NCI-H2029 treated with DMSO at 0.1 percent for 48 hours (cell line): ENCODE measurements at places on chromosomes 3 and 15.

- DNase-seq, result no peak
These were observed 14.5 kb downstream of the EMC4 start for GRCh38 chr15:34239151-34239808.

DNA sequence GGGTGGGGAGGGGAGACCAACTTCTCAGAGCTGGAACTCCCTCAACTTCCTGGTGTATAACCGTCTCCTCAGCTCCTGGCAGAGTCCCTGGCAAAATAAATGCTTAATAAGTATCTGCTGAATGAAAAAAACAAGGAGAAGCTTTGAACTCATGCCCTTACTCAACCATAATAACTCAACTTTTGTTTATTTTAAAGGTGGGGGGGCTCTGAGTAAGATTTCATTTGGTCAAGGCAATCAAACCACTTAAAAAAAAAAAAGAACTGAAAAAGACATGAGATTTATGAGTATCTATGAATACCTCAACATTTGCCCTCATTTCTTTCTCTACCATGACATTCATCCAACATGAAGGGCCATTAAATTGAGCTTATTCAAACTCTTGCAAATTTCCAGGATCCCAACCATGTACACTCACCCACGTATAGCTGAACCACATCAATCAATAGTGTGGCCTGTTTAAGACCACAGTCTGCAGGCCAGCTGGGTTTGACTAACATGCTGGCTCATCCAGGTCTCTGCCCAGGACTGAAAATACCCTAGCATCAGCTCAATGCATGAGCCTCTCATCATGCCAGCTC lies 157.9 kb downstream of the FOXP1 start:
- DNase-seq, result no peak

DNA sequence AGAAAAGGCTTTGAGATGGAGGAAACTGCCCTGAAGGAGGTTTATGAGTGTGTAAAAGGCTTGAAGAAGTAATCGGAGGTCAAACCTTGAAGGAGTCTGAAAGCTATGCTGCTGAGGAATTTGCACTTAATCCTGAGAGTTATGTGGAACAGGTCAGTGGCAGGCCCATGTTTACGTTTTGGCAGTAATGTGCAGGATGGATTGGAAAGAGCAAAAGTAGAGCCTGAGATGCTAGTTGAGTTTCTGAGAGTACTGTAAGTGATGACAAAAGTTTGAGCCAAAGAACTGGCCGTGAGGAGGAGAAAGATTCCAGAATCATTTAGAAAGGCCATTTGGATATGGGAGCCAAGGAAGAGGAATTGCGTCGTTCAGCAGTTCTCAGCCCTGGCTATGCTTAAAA lies 3.2 kb upstream of the GASK1A start:
- no peak for DNase-seq

GRCh38 chr3:9301091-9301490 lies 51.6 kb upstream of the SRGAP3 start:
- no peak for DNase-seq

GRCh38 chr3:182735672-182736071 lies 57.6 kb upstream of the ATP11B start:
- DNase-seq, result no peak

DNA sequence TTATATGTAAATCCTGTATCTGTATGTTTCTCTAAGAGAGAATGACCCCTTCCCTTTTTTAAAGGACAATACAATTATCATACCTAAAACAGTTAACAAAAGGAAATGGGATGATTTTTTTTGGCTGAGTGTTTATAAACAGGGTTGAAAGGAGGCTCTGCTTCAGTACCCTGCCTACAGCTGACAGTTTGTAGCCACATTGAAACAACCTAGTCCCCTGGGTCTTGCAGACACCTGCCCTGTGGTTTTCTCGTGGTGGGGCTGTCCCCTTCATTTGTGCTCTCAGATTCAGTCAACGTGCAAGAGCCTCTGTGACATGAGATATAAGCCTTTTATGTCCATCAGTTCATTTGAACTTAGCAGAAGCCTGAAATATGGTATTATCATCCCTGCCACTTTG lies 2.3 kb upstream of the HMCES start:
- no peak for DNase-seq

- DNase-seq, result no peak
These were observed 891.4 kb downstream of the NTRK3 start for GRCh38 chr15:87365186-87365585.

- no peak for DNase-seq
These were observed 162.8 kb upstream of the RARB start for GRCh38 chr3:25265284-25265683.

DNA sequence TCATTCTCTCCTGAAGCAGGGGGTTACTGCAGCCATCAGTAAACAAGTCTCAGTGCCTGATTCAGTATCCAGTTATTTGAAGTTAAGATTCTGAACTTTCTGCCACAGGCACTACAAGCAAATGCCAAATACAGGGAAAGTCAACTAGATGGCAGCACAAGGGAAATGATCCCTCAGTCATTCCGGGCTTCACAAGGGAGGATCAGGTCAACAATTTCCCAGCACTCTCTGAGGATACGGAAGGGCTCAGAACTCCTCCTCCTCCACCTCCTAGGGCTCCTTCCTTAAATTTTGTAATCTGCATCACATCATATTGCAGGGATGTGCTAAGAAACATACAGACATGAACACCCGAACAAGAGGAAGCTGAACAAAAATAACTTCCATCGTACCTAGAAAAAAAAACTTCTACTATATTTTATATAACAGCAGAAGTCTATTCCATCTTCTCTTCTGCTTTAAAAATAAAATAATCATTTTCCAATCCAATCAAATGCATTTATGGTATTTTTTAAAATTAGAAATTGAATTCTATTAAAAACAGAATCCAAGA lies 187.1 kb downstream of the FMN1 start:
- DNase-seq, result no peak

DNA sequence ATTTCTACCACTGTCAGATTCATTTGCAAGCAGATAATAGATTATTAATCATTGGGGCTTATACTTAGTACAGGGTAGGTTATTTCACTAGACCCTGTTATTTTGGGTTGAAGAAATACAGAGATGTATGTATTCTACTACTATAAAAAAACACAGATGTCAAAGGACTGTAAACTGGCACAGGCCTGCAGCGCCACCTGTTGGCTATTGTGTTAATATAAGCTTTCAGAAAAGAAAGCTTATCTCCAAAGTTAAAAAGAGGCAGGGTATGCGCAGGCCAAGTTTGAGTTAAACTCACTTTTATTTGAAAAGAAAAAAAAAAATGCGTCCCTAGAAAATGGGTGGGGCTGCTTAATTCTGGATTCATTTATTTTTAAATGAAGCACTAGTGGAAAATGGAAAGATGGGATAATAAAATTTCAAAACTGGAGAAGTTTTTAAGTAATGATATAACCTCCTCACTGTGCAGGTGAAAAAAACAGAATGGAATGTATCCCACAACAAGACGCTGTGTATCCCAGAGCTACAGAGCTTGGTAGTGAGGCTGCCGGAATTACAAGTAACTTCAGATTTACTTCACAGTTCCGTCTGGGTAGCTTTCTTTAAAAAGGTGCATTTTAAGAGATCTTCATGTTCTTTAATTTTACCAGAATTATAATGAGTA lies 407.2 kb upstream of the TGFBR2 start:
- DNase-seq, result peak; percentile 25

DNA sequence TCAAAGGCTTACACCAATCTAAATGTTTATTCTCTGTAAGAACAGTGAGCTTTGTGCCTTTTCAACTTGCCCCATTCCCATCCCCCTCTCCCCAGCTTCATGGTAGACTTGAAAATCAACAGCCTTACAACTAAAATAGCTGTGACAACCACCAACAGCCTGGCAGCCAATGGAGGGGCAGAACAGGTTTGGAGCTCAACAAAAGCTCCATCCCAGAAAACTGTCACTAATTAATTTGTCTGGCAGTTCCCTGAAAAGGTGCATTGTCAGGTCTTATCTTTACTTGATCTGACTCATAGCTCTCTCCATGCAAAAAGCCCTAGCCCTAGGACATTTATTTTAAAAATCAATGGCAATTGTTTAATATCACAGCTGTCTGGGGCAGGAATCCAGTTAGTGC lies 22.6 kb downstream of the MTHFS start:
- DNase-seq, result no peak

- peak; percentile 44 for DNase-seq
These were observed 42.5 kb downstream of the CMTM6 start for GRCh38 chr3:32460031-32460749.

GRCh38 chr15:70264014-70264582 lies 166.4 kb upstream of the TLE3 start:
- no peak for DNase-seq

DNA sequence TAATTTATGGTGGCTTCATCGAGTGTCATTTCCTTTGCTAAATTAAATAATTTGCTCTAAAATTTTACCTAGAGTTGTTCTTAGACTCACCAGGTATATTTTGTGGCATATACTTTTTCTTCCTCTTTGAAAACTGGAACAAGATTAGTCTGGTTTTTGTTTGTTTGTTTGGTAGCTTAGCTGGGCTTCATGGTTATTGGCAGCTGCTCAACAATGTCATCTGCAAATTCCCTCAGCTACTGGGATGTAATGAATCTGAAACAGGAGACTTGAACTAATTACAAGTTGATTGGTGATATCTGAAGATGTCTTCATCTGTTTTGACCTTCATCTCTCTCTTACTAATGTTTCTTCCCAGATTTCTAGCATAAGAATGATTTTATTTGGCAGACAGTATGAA lies 270.5 kb upstream of the P2RY1 start:
- DNase-seq, result no peak

GRCh38 chr3:115361806-115362205 lies 214.7 kb upstream of the ZBTB20 start:
- no peak for DNase-seq

DNA sequence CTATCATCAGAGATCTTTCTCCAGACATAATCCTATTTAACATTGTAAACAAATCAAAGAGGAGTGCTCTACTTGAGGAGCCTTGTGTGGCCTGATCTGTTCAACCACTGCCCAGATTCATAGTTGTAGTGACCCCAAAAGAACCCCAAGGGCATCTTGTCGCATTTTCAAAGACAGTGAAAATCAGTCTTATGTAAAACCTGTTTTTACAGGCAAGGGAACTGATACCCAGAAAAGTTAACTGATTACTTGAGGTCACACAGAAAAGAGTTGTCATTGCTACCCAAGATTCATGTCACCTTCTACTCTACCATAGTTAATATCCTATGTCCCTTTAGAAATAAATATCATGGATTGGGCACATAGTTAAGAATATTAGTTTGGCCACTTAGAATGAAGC lies 40.5 kb upstream of the ARPP21 start:
- DNase-seq, result no peak

DNA sequence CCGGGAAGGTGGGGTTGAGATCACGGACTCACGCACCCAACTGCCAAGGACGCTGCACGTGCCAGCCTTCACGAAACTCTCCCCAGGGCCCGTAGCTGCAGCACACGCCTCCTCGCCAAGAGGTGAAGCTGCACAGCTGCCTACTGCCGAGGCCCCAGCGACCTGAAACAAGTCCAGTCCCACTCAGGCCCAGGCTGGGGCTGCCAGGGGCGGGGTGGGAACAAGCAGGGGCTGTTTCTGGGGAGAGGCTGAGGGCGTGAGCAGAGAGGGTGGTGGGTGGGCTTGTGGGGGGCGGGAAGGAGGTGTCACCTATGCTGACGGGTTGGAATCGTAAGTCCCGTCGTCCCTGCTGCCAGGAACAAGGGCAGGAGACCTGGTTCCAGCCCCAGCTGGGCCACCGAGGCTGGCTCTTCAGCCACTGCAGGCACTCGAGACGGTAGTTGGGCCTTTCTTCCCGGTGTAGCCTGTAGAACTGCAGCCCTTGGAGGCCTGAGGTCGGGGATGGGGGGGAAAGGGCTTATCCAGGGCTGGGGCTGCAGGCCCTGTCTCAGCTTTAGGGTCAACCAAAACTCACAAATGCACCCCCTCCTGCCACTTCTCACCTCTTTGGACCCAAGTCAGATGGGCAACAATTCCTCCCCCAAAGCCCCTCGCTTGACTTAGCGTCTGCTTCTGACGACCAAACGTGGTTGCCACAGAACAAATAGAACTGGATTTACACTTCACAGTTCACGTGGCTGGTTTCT lies 44.4 kb downstream of the MUC20 start:
- no peak for DNase-seq

DNA sequence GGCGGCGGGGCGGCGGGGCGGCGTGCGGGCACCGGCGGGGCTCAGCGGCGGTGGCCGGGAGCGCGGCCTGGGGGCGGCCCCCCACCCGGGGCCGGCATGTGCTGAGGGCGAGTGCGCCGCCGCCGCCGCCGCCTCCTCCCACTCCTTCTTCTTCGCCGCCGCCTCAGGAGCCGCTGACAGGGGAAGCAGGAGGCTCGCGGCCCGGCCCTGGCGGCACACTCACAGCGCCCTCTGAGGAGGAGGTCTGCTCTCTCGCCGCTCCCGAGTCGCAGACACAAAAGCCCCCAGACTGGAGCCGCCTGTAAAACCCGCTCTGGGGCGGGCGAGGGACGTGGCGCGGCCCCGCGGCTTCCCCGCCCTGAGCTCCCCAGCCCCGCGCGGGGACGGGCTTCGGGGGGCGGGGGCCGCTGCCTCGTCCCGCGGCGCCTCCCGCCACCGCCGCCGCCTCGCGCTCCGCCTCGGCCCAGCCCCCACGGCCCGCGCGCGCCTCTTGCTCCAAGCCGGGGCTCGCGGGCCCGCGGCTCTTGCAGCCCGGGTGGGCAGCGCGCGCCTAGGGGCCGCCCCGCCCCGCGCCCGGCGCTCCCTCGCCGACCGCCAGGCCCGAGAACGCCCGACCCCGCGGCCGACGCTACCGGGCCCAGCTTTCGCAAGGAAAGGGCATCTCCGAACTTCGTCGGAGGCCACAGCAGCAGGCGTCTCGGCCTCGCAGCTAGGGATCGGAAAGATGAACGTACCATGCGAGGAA lies at the start of gene PYGO1:
Gene PYGO1, minus strand, starts transcription at position 276 of the 745 bp plus-strand sequence. CDS start 462 bp downstream, outside the sequence.
- no peak for DNase-seq

DNA sequence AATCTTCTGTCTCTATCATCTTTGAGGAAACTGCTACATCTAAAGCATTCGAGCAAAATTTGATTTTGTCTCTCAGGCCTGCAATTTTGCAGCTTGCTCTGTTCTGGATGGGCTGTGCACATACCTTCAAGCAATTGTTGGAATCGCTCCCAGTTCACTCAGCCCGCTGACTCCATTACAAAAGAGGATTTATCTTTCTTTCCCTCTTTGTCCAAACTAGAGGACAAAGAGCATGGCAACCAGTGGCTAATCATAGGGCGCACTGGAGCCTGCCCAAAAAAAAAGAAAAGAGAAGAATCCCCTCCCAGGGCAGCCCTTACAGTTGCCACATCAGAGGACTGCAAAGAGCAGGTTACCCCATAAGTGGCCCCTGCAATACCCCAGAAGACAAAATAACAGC lies 49.0 kb upstream of the DUT start:
- no peak for DNase-seq

GRCh38 chr3:188881954-188882641 lies 289.7 kb upstream of the TPRG1 start:
- no peak for DNase-seq

DNA sequence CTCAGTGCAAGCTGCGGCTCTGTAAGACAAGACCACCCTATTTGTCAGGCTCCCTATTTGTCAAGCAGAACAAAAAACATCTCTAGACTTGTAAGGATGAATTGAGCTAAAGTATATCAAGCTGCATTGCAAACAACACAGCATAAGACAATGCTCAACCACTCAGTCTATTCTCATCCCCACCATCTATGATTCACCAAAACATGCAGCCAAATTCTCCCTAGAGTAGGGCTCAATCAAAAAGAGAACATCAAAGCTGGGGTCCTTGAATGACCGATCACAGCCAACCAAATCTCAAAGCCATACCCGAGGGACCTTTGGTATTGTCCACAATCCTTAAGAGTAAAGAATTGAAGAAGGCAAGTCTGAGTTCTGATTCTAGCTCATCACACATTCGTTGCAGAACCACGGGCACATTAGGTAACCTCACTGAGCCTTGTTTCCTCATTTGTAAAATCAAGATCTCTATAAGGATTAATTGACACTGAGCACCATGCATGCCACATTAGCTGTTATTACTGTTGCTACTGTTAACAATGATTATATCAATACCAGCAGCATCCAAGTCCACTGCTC lies 31.2 kb downstream of the RFTN1 start:
- no peak for DNase-seq
